T1000 (cell line): ENCODE measurements at places on chromosomes 2 and 18.

GRCh38 chr2:179612591-179613298, 248.7 kb downstream of the ZNF385B start:
- no peak for DNase-seq

DNA sequence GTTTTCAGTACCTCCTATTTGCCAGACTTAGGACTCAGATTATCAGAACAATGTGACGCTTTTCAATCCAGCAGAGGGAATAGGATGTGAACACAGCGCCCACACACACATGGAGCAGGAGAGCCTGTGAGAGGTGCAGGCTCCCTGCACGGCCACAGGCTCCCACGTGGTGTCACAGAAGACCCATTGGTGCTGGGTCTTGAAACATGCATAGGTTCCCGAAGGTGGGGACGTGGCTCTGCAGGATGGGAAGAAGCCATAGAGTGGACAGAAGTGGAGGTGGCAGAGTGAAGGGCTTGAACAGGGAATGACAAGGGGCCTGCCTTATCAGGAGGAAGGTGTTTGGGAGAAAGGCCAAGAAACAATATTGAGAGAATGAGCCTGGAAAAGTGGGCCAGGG, 78.5 kb upstream of the BCL2L11 start:
- no peak for DNase-seq

GRCh38 chr2:17658251-17658843, 95.3 kb downstream of the SMC6 start:
- DNase-seq, result no peak

DNA sequence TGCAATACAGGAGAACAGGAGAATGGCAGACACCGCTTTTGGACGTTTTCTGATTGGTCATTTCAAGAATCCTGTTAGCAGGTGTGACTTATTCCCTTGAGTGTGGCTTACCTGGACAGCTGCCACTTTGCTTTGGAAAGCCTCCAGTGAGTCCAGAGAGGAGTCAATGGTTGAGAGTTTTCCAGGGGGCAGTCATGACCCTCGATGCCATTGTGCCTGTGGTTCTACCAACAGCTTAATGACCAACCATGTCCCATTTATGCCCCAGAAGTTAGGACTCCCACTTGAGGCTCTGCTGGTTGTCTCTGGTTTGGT, 12.4 kb downstream of the IGFBP2 start:
- no peak for DNase-seq

GRCh38 chr2:181613241-181613640, 43.7 kb downstream of the CERKL start:
- no peak for DNase-seq

DNA sequence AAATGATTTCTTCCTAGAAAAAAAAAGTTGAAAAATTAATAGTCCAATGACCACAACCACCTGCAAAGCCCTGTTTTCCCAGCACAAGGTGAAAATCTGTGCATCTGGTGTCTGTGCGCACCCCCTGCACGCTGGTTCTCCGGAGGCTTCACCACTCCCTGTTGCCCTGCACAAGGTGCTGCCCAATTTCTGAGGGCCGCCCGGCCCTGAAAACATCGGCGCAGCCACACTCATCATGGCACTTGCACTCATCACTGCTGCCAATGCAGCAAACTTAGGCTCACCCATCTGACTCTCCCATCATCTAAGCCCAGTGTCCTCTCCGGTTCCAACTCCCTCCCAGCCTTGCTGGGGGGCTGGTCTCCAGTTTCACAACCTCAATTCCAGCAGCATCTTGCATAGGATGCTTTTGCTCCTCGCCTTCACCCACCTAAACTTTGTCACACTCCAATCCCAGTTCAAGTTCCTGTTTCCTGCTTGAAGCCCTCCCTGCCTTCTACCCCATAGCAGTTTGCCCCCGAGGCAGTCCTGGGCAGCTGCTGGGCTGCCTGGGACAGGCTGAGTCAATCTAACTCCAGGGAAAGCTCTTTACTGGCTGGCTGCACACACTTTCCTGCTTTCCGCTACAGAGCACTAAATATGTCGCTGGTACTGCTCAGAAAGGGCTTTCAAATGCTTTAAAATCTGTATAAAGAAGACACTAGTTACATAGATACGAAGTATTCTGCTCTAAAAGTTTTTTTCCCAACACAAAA, 522.5 kb upstream of the ID2 start:
- DNase-seq, result no peak

DNA sequence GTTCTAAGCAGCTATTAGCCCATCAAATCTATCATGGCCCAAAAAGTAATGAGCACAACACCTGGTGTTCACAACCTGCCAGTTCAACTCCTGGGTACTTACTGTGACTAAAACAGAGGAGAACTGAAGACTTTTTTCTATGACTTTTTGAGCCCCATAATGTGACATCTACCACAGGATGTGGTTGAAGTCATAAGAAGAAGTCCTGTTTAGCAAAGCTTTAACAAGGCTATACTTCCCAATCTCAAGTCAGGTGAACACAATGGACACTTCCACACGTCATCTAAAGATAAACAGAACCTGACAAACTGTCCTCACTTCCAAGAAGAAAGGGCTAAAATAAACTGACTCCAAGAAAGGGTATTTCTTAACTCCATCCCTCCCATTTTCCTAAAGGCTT, 138.8 kb downstream of the ATAD2B start:
- no peak for DNase-seq

DNA sequence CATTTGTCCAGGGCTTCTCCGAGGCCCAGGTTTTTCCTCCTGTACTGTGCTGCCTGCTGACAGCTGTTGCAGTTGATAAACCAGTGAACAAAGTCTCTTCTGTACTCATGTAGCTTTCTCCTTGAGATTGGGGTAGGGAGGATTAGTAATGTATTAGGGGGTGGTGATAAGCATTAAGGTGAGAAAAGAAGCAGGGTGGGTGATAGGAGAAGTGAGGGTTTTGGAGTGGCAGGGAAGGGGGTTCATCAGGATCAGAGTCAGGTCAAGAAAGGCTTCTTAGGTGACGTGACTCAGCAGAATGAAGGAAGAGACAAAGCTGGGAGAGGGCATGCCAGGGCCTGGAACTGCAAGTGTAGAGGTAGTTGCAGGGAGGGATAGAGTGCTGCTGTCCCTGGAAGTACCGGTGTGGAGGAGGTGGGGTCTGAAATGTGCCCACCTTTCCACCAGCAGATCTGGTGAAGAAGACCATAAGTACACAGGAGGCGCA, 48.7 kb downstream of the PKP4 start:
- no peak for DNase-seq

- no peak for DNase-seq
Observed at GRCh38 chr2:52222128-52222527, 1190.2 kb upstream of the NRXN1 start.

DNA sequence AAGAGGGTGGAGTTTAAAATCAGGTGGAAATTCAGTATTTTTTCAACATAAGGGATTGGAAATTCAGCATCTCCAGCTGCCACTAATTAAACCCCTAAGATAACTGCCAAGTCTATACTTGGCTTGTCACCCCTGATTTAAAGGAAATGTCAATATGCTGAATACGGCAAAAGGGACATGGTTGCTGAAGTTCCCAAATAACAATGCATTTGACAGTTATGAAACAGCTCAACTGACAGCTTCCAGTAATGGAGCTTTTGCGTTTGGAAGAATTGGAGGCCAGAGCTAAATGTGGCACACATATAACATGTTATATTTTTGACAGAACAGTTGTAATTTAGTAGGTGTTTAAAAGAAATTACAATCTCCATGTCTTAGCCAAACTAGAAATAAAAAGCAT, 1867.9 kb upstream of the LRRTM1 start:
- DNase-seq, result no peak

DNA sequence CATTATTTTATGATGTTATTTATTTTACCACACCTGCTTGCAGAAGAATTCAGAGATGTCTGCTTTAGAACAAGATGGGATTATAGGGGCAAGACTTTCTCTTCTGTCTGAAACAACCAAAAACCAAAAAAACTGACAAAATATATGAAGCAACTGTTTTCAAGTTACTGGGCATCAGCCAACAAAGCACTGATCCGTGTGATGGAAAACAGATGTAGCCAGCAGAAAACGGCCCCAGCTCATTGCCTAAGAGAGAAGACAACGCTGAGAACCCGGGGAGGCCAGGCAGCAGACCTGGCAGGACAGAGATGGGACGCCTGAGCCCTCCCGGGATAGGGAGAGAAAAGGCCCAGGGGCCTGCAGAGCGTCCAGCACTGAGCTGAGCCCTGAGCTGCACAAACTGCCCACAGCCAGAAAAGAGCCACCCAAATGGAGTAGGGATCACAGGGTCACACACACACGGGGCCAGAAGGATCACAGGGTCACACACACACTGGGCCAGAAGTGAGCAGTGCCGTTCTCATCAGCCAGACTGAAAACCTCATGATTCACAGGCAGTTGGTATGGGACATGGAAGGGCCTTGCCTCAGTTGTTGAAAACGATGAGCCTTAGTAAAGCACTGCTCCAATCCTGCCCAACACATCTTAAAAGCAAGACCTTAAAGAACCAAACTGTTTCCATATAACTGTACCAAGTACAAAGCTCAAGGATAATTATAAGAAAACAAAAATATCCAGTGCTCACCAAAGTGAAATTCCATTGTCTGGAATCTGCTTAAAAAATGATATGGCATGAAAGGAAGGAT, 12.1 kb downstream of the PXDN start:
- DNase-seq, result no peak

DNA sequence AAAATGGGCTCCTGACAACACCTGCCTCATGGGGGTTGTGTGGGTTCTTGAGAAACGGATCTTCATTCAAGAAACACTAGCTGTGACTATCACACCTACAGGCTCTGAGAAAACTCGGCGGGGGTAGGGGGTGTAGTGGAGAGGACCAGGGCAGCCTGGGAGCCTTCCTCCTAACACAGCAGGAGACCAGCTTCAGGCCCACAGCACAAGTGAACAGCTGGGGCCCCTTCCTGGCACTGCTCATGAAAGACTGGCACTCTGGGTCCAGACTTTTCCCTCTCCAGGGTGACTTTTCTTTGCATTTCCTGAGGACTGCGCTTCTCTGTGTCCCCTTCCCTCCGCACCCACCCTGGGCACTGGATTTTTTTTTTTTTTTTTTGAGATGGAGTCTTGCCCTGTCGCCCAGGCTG, 7.2 kb upstream of the SEMA4C start:
- DNase-seq, result no peak

- no peak for DNase-seq
Observed at GRCh38 chr2:235523021-235523420, 29.2 kb downstream of the AGAP1 start.

- no peak for DNase-seq
Observed at GRCh38 chr2:188570370-188570769, 278.7 kb downstream of the GULP1 start.

DNA sequence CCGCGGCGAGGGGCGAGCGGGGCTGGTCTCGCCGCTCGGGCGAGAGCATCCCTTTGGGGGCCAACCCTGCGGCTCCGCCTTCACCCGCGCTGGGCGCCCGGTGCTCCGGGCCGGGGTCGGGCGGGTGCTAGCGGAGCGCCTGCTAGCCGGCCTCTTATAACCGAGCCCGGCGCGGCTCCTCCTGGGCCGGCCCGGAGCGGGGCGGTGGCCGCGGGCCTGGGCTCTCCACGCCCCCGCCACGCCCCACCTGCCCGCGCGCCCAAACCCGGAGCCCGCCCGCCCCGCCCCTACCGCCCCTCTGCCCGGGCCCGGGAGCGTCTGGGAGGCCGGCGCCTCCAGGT, at the start of gene FOXI3:
Gene FOXI3, minus strand, starts transcription at position 129 of the 341 bp plus-strand sequence. CDS start 158 bp downstream, outside the sequence.
- DNase-seq, result no peak

- no peak for DNase-seq
Observed at GRCh38 chr18:12121175-12122042, 27.8 kb downstream of the ANKRD62 start.

GRCh38 chr2:236085647-236086046, 82.5 kb downstream of the GBX2 start:
- no peak for DNase-seq

GRCh38 chr2:145524836-145525235, 1004.9 kb upstream of the ZEB2 start:
- no peak for DNase-seq

- DNase-seq, result no peak
Observed at GRCh38 chr2:211981451-211981850, 557.2 kb downstream of the ERBB4 start.

- no peak for DNase-seq
Observed at GRCh38 chr2:96945014-96945413, 41.4 kb downstream of the FAM178B start.

- no peak for DNase-seq
Observed at GRCh38 chr18:59263661-59264060, 9.6 kb downstream of the RAX start.

DNA sequence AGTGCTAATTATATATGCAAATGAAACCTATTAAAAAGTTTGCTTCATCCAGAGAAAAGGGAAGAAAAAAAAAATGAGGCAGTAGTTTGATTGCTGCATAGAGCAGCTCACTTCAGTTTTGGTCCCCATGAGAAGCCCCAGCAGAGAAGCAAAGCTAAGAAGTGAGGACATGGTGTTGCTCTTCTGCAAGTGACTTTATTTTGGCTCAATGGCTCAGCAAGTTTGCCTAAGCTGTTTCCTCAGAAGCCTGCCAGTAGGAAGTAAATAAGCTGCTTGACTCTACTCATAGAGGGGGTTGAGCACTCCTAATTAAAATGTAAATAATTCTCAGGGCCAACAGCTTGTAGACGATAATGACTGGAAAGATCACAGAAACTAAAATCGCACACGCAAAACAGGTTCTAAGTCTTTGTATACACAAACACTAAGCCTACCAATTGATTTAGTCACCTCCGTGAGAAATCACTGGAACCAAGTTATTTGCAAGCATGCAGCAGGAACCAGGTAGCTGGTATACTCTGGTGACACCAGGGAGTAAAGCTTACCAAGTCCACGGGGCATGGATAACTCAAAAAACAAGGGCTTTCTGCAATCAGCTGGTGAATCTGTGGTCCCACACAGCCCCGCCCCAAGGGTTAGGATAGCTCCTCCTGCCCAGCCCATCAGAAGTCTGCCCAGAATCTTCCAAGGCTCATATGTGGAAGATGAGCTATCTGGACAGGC, 39.7 kb upstream of the NABP1 start:
- no peak for DNase-seq

DNA sequence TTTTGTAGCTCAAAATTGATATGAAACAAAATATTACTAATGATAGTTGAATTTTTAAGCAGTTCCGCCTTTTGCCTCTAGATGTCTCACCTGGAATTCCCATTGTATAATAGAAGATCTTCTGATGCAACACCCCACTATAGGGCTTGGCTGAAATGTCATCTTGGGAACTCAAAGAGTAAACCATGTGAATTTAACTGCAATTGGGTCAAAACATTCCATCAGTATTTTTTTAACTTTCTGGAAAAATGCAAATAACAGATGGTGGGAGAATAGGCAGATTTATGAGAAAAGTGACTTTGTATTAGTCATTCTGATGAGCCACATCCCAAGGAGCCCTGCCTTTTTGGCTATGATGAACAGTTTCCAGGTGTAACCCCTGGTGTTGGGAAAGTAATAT, 489.9 kb downstream of the NYAP2 start:
- no peak for DNase-seq

DNA sequence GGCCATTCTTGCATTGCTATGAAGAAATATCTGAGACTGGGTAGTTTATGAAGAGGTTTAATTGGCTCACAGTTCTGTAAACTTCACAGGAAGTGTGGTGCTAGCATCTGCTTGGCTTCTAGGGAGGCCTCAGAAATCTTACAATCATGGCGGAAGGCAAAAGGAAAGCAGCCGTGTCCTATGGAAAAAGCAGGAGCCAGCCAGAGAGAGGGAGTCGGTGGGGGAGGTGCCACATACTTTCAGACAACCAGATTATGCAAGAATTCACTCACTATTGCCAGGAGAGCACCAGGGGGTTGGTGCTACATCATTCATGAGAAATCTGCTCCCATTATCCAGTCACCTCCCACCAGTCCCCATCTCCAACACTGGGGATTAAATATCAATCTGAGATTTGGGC, 64.1 kb downstream of the CPS1 start:
- DNase-seq, result no peak

- no peak for DNase-seq
Observed at GRCh38 chr2:54380670-54381069, 75.5 kb upstream of the SPTBN1 start.

- no peak for DNase-seq
Observed at GRCh38 chr2:198408171-198408570, 603.8 kb downstream of the PLCL1 start.
